Fibroblast of the conjunctiva (primary cell): ENCODE measurements at places on chromosomes 7 and 10.

GRCh38 chr10:71731791-71732190, 12.2 kb upstream of the C10orf105 start:
- DNase-seq = no peak

DNA sequence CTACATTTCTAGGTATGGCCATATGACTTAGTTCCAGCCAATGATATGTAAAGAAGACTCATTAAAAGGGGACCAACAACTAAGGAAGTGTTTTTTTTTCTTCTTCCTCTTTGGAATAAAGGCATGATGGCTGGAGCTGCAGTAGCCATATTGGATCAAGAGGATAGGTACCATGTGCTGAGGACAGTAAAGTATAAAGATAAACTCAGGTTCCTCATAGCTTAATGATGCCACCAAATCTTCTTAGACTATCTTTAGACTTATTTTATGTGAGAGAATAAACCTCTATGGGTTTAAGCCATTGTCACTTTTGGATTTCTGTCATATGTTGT, 85.3 kb downstream of the ANLN start:
- DNase-seq = no peak

GRCh38 chr10:25084447-25084846, 68.0 kb downstream of the THNSL1 start:
- DNase-seq = no peak

- DNase-seq = no peak
Measured at GRCh38 chr10:97319671-97320479, 804 bp downstream of the FRAT1 start.

GRCh38 chr7:96359876-96360275, 38.0 kb upstream of the SLC25A13 start:
- no peak for DNase-seq

DNA sequence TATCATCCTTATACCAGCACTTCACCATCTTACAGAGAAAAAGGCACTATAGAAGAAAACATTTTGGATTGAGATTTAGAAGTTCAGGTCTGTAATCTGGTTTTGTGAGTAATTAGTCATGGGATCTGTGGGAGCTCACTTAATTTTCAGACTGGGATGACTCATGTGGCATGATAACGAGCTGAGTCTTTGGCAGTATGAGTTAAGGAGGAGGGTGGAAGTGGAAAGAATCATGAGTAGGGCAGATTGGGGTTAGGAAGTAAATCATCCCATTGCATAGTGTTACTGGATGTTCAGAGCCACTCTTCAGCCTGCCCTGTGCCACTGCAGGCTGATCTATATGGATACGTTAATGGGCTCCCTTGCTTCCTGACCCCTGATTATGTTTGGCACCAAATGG, 64.9 kb downstream of the ZNF92 start:
- peak; percentile 16 for DNase-seq

DNA sequence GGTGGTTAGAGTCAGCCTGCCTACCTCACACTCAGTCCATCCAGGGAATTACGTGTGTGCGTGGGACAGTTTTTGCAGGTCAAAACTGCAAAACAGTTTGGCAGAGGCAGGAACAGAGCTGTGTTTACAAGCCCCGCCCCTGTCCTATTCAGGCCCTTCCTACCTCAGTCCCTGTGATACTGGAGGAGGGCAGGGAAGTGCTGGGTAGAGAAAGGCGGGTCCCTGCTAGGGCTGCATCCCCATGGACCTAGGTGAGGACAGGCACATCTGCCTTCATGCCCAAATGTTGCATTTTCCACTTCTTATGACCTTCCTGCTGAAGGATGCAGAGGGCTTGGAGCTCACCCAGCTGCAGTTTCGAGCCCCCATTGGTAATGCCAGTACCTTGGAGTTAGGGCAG, 25.1 kb downstream of the SBDS start:
- no peak for DNase-seq

DNA sequence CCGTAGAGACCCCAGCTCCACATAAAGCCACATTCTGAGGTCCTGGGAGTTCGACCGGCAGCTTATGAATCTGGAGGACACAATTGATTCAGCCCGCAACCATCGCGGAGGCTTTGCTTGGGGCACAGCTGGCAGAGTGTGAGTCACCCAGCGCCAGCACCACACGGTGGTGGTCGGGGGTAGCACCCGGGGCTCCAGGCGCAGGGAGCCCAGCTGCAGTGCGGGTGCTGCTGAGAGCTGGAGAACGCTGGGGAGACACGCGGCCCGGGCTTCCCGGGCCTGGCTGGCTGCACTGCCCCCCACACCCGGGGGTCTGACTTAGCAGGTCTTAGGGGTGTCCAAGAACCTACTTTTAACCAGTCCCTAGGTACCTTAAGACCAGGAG, 87.9 kb downstream of the PAXIP1 start:
- DNase-seq = no peak

DNA sequence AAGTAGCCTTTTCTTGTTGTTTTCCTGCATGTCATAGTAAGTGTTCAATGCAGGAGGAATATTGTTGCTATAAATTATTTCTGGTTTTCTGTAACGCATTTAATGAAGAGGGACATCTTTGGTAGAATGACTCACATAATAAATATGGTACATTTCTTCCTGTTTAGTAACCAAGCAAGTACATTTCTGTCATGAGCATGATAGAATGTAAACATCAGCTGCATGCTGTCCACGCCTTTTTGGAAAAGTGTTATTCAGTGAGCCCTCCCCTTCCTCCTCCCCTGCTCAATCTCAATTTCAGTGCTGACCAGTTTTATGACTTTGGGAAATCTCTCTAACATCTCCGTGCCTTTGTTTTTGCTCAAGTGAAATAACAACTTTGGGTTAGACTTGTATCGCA, 664.0 kb downstream of the XPNPEP1 start:
- peak; percentile 22 for DNase-seq

GRCh38 chr7:116785843-116786242, 76.5 kb upstream of the CAPZA2 start:
- no peak for DNase-seq

- DNase-seq = no peak
Measured at GRCh38 chr10:4215963-4216575, 431.1 kb upstream of the KLF6 start.

- no peak for DNase-seq
Measured at GRCh38 chr7:93062599-93062998, 55.2 kb downstream of the SAMD9 start.

- no peak for DNase-seq
Measured at GRCh38 chr7:128986609-128987008, 48.9 kb downstream of the IRF5 start.

DNA sequence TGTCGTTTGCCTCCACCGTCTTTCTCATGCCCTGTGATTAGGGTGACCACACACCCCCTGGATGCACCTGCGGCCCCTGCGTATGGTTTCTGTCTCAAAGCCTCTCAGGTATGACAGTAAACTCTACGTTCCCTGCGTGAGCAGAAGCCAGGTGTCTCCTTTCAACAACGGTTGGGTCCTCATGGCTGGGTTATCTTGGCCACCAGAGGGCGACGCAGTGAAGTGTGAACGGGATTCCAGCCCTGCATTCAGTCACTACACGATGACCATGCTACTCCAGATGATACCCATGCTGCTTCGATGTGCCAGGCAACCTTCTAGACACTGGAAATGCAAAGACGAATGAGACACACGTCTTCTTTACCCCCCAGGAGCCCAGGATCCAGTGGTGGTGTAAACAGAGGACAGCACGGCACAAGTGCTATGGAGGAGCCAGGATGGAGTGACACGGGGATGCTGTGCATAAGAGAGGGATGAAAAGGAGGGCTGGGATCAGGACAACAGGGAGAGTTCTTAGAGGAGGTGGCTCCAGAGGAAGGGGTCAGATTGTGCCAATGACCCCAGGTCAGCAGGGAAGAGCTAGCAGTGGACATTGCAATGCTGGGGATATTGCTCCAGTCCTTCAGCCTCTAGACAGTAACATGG, 228.1 kb upstream of the PFKP start:
- no peak for DNase-seq

DNA sequence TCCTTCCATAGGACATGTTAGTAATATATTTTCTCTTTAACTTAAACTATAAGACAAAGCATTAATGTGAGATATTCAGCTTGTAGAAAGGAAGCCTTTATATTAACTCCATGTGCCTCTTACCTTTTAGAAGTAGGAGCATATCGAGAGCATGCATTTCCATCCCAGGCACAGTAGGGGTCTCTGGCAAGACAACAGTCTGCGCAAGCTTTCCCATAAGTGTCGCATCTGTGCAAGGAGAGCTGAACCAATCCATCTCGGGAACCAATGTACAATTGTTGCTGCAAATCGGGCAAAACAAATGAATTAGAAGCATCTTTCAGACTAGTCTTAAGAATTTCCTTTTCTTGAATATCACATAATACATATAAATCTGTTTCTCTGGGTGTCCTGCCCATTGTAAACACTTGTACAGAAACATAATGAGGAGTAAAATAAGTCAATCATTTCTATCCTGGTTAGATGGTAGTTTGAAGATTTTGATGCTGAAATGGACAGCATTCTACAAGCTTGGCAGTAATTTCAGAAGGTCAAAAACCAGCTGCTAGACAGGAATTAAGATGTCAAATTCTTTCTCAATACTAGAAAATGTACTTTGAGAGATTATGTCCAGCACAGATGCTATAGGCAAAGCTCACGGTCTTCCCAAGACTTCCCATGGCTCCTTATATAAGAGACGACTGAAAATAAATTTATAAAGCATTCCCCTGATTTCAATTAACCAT, 171.8 kb downstream of the SEMA3D start:
- DNase-seq = no peak

DNA sequence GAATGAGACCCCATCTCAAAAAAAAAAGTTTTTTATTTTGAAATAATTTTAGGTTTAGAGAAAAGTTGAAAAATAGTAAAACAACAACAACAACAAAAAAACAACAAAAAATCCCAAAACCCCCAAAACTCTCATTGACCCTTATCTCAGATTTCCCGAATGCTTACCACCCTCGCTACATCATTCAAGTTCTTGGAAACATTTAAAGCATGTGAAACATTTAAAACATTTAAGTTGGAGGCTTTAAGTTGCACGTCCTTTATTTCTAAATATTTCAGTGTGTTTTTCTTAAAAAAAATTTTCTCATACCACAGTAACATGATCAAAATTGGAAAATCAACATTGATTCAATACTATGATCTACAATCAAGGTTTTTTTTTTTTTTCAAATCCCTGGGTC, 382 bp upstream of the ARMS2 start:
- no peak for DNase-seq

DNA sequence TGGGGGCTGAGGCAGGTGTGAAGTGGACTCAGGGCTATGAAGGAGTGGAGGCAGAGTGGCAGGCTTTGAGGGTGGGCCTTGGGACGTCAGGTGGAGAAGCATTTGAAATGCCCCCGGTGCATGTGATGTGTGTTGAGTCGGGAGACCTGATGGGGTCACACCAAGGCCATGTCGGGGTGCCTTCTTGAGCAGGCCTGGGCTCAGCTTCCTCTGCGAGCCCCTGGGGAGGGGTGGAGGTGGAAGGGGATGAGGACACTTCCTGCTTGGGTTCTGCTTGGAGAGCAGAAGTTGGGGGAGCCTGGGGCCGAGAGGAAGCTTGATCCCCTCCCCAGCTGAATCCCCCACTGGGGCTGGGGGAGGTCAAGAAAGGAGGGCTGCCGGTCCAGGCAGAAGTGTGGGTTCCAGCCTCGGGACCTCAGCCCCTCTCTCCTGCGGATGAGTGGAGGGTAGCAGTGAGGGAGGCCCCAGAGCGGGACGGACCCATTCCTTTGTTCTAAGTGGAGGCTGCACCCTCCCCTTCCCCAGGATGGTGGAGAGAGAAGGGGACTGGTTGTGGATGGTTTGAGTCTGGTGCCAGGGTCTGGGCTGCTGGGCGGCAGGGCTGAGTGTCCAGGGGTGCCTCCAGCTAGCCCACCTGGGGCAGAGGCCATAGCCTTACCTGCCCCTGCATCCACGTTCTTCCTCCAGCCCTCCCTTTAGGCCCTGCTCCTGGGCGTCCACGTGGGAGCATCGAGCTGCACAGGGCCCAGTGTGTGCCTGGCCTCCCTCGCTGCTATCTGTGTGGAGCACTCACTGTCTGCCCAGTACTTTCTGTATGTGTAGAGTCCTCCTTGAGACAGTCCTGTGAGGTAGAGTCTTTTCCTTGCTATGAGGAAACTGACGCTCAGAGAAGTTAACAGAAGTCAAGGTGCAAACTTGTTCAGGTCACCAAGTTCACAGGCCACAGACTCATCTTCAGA, 36.7 kb downstream of the PRF1 start:
- no peak for DNase-seq

DNA sequence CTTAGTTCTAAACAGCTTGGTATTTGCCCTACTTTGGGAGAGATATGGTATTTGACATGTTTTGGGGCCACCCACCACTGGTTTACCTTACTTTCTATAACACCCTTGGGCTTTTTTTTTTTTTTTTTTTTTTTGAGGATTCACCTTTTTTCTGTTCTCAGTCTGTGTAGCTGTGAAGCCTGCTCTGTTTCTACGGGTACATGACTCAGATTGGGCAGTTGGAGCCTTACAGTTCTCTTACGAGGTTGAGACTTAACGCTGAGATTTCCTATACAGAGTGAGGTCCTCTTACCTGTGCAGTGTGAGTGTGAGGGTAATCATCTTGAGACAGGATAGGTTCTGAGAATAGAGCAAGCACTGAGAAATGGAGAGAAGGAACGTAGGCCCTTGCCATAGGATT, 77.5 kb downstream of the CDK13 start:
- DNase-seq = no peak

DNA sequence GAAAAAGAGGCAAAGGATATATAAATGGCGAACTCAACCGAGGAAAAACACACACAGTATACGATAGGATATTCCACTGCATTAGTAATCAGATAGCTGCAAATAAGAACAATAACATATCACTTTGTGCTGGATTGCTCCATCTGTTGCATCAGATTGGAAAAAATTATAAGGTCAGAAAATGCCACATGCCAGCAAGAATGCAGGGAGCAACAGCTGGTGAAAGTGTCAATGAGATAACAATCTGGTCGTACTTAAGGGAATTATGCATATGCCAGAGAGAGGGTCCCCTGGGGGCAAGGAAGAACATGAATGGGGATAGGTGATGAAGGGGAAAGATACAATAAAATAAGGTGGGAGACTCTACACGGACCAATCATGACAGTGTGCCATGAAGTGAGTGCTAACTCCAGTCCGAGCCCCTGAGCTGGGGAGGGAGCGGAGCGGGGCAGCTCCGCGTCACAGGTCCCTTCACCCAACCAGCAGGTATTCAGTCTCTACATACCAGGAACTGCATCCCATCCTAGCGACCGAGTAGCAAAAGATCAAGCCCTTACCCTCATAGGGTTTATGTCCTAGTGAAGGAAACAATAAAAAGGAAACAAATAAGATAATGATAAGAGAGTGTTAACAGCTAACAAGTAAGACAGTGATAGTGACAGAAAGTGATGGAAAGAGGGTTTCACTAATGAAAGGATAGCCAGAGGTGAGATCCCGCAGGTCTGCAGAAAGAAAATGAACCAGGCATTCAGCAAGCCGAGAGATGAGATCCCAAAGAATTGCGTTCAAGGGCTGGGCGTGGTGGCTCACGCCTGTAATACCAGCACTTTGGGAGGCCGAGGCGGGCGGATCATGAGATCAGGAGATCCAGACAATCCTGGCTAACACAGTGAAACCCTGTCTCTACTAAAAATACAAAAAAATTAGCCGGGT, 9.4 kb downstream of the MPP7 start:
- no peak for DNase-seq

- no peak for DNase-seq
Measured at GRCh38 chr7:1748839-1749173, 78.7 kb downstream of the ELFN1 start.

GRCh38 chr7:27840313-27840712, 100.4 kb downstream of the TAX1BP1 start:
- no peak for DNase-seq
